ENCODE measurements at places on chromosomes 7 and 10.

DNA sequence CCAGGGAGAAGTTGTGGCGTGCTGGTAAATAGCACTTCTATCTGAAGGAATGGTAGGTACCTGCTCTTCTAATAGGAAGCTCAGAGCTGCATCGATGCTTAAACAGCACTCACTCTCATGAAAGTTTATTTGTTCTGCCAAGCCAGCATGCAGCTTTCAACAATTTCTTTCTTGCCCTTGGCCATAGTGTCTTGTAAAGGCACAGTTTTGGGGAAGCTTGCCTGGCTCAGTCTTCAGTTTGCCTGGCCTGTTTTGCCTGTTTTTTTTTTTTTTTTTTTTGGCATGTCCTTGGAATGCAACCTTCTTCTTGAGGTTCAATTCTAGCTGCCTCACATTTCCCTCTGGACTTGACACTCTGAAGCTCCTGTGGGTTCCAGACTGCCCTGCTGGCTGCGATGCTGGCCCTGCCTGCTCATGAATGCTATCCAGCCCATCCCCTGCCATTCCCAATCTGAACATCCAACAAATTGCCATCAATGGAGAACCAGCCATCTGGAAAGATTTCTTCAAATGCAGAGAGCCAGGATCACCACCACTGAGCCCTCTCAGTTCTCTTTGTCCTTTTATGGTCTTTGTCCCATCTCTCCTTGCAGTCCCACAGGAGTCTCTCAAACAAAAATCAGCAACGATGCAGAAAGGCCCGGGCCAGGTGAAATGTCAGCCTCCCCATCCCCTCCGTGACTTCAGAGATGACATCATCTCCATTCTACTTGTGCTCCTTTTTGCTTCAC lies 133.9 kb downstream of the ANLN start:
- DNase-seq, result no peak

GRCh38 chr7:3867863-3868262 lies 566.8 kb downstream of the SDK1 start:
- no peak for DNase-seq

DNA sequence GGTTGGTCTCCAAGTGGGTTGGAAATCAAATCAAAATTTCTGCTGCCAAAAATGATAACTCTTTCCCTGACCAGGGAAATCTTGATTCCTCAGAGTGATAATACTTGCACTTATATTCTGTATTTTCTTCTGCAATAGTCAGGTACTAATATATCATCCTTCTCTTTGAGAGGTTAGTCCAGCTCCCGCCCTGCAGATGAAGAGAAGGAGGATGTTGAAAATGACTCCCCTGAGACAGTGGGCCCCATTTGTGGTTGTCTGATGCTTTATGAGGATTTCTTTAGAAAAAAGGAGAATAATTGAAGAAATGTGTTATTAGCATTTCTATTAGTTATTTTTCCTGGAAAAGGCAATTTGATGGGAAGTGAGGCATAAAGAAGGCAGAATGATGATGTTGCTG lies 213.0 kb downstream of the SEC23IP start:
- no peak for DNase-seq

GRCh38 chr7:40099837-40100236 lies 34.6 kb downstream of the MPLKIP start:
- no peak for DNase-seq

- DNase-seq, result no peak
Measured at GRCh38 chr10:117988814-117989213, 57.9 kb downstream of the RAB11FIP2 start.

- no peak for DNase-seq
Measured at GRCh38 chr7:44762726-44763522, 14.3 kb downstream of the ZMIZ2 start.

DNA sequence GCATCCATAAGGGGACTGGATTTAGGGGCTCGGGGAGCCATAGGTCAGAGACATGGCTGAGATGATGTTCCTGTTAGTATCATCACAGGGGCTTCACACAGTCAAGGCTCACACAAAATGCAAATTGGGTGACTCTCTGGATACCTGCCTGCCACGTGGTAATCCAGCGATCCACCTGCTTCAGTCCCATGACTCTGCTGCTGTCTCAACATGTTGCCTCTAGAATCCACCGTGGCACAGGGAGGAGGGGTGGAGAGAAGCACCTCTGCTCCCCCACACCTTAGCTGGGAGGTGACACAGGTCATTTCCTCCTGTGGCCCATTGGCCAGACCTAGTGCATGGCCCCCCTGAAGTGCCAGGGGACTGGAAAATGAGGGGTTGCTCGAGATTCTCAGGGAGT lies 83.1 kb downstream of the CDH23 start:
- DNase-seq, result no peak

- DNase-seq, result no peak
Measured at GRCh38 chr10:8416192-8416701, 361.8 kb downstream of the GATA3 start.

DNA sequence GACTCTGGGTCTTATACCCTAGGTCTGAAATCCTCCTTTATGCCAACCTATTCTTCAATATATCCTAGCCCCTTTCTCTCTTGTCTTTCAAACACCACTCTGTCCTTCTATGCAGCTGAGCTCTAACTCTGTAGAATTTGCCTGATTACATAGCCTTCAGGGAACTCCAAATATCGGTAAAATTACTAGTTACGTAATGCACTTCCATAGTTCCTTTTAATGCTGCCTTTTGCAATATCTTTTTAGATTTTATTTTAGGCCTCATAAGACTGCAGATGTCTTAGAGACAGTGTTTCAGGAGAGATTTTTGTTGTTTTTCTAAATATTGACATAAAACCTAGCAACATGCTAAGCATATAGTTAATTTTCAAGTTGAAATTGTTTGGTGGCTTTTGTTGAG lies 924.8 kb downstream of the CNTNAP2 start:
- DNase-seq, result no peak

- DNase-seq, result no peak
Measured at GRCh38 chr7:44067064-44067951, 1.9 kb upstream of the PGAM2 start.

DNA sequence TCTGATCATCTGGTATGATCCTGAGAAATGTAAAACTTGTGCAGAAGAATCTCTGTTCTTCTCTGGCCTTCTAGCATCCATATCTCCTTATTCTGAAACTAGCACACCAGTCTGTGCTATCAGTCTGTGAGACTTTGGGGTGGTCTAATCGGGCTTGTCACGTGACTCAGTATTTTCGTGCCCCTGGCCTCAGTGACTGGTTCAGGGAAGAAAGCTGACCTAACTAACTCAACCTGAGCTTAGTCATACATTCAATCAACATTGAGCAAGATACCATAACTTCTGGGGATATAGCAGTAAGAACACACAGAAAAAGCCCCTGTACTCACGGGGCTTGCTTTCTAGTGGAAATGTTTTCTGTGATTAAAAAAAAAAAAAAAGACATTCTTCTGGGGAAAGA lies 109.3 kb downstream of the DKK1 start:
- no peak for DNase-seq

All from RPMI8226 (cell line).